ENCODE measurements at places on chromosomes 12 and 14.

- DNase-seq = no peak
Measured at GRCh38 chr14:31207287-31207754, 272 bp downstream of the HECTD1 start.

DNA sequence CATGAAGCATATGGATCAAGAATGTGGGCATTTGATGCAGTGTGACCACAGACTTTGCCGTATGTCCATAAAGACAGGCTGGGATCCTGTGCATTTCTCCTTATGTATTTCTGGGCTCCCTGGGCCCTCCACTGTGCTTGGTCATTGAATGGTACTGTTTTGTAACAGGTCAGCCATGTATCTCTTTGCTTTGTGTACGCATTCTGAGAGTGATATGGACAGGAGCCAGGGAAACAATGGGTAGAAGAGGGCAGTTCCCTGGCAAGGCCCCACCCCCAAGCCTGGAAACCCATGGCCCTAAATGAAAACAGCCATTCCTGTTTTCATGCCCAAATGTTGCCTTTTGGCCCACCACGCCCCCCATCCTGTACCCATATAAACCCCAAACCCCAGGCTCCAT, 15.2 kb upstream of the FBXO34 start:
- no peak for DNase-seq

DNA sequence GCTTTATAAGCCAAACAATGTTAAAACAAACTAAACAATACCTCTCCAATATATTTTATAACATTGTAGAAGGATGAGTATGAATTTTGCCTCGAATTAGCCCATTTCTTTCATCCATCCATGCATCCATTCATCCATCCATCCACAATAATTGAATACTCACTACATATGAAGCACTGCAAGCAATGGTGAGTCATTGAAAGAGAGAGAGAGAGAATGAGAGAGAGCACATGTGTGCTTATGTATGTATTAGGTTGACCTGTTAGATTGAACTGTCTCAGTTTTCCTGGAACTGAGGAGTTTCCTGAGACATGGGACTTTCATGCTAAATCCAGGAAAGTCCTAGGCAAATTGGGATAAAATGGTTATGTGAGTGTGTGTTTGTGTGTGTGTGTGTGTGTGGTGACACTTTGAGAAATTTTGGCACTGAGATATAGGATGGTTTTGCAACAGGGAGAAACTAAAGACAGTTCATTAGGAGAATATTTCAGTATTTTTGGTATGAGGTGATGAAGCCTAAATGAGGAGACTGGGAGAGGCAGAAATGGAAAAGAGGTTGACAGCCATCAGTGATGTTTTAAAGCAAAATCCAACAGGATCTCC, 98.4 kb downstream of the C12orf75 start:
- DNase-seq = no peak

DNA sequence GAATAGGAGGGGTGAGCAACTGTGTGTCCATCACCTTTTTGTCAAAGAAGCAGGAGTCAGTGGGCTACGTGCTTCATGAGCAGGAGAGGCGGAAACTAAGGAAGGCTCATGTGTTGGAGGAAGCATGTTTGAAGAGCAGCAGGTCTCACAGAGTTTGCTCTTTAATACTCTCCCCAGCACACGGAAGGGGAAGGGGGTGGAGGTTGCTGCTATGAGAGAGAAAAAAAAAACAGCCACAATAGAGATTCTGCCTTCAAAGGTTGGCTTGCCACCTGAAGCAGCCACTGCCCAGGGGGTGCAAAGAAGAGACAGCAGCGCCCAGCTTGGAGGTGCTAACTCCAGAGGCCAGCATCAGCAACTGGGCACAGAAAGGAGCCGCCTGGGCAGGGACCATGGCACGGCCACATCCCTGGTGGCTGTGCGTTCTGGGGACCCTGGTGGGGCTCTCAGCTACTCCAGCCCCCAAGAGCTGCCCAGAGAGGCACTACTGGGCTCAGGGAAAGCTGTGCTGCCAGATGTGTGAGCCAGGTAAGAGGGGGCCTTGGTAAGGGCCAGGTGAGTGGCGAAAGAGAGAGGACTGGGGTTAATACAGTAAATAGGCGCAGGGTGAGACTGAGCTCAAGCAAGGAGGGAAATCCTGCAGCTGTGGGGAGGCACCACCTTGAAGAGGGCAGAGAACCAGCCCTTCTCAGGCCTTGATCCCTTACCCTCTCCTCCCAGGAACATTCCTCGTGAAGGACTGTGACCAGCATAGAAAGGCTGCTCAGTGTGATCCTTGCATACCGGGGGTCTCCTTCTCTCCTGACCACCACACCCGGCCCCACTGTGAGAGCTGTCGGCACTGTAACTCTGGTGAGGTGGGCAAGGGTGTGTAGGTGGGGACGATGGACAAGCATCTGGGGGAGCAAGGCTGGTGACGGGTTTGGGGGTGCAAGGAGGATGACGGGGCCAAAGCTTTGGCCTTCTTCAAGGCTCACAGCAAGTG, at the start of gene CD27:
Gene CD27, plus strand, starts transcription at position 252 of the 985 bp plus-strand sequence. Its CDS starts 141 bp downstream, at position 393.
- no peak for DNase-seq

DNA sequence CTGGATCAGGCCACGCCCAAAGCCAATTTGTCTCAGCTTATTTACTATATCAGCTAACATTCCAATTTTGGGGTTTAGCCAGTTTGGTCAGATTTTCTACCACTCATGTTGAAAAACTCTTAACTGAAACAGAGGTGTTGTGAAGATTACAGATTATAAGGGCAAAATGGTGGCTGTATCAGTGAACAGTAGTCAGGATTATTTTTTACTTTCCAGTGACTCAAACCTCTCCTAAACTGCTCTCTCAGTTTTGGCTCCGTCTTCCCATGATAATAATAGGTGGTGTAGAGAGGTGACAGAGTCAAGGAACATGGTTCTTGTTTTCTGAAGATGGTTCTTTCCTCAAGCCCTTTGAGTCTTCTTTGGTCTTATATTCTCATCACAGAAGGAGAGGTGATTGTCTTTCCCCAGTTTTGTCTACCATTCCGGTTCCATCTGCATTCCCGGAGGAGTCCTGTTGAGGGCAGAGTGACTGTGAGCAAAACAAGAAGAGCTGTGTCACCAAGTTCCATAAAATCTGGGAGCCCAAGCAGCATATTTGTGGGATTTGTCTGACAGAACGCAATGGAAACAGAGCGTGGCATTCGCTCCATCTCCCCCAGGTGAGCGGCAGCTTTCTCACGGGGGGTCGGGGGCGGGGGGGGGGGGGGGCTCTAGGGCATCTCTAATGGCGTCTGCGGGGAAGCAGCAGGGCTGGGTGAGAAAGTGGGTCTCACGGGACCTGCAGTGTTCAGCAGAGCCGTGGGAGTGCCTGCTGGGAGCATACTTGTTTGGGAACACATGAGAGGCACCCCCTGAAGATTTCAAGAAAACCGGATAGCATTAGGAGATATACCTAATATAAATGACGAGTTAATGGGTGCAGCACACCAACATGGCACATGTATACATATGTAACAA, 59.1 kb downstream of the TBC1D30 start:
- no peak for DNase-seq

- DNase-seq = no peak
Measured at GRCh38 chr12:115375186-115375991, 691.4 kb upstream of the TBX3 start.

DNA sequence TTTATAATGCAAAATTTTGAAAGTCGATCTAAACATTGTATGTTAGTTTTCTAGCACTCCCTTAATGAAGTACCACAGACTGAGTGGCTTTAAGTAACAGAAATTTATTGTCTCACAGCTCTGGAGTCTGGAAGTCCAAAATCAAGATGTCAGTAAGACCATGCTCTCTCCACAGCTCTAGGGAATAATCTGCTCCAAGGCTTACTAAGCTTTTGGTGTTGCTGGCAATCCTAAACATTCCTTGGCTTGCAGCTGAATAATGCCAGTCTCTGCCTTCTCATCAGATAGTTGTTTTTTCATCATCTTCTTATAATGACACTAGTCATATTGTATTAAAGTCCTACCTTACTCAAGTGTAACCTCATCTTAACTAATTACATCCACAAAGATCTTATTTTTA, 102.2 kb downstream of the RASSF9 start:
- DNase-seq = no peak

DNA sequence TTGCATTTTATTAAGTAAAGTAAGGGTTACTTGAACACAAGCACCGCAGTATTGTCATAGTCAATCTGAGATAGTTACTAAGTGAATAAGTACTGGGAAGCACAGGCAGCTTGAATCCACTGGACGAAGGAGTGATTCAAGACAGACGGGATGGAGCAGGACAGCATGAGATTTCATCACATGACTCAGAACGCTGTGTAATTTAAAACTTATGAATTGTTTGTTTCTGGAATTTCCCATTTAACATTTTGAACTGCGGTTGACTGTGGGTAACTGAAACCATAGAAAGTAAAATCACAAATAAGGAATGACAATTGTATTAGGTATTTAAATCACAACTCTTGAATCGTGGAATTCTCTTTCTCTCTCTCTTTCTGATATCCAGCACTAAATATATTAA, 1630.4 kb upstream of the SEL1L start:
- DNase-seq = no peak

DNA sequence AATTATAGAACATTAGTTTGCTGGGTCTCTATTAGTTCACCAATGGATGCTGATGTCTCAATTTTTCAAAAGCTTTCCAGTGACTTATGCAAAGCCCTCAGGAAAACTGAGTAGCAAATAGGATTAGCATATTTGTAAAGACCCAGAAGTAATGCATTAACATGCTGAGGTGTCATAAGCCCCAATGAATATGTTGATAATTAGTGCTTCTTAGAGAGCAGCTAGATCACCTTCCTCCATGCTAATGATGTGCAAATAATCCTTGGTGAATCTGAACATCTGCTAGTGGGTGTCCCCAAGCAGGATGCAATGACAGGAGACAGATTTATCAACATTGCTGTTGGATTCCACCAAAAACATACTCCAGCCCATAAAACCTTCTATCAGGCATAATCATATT, 19.0 kb downstream of the IFNG start:
- no peak for DNase-seq

GRCh38 chr12:112839386-112839972, 47.9 kb downstream of the RPH3A start:
- no peak for DNase-seq

DNA sequence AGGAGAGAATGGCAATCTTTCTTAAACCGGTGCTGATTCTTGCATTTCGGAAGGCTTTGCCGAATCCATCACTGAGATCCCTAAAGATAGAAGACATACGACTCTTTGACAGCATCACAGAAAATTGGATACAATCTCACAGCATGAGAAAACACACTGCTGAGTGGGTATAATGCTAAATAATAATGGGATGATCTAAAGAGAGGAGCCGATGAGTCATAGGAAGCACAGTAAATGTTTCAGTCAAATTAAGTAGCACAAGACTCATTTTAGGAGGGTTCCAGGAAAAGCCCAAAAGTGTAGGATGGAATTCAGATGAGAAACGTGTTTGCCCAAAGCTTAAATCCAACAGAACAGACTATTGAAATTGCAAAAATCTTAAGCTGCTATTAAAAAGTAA, 81.7 kb downstream of the CPNE8 start:
- DNase-seq = no peak
